Right lobe of liver (tissue), 6 donors: ENCODE measurements at places on chromosomes 16 and 17. TPM values are rescaled to one million over a fixed set of nuclear protein-coding genes. Genes with fewer than 3 reads are reported as not detected.

Gene KRT25
- total RNA-seq = not detected

Gene CCDC92B
- total RNA-seq = not detected

DNA sequence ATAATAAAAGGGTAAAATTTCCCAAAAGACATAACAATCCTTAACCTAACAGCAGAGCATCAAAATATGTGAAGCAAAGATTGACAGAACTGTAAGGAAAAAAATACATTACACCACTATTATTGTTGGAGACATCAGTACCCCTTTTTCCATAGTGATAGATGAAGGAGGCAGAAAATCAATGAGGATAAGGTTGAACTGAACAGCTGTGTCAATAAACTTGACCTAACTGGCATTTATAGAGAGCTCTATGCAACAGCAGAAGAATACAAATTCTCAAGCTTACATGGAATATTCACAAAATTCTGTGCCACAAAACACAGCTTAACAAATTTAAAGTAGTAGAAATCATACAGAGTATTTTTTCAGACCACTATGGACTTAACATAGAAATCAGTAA lies 195.0 kb upstream of the ELAC2 start:
- no peak for DNase-seq

GRCh38 chr17:3732210-3732621 lies 8.5 kb downstream of the HASPIN start:
- DNase-seq = no peak

- DNase-seq = no peak
Observed at GRCh38 chr16:19835968-19836421, 48.7 kb downstream of the GPRC5B start.
